ENCODE measurements at places on chromosomes 11 and 22.
A peak's percentile ranks its signal among the peaks of the same experiment; 100 is the strongest.

DNA sequence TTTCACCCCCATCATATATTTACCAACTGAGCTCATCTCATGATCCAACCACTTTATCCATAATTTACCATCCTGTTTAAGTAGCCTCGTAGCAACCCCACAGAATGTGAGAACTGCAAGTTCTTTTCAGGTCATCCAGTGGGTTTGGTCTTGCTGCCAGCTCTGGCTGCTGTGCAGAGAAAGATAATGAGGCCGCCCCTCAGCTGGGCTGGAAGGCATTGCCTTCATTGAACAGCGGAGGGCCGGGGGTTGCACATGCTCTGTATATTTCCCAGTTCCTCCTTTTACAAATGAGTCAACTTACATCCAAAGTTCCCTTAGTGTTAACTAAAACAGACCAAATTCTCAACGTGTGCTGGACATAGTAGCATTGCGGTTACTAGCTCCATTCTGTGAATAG is 96.7 kb downstream of the SYN3 start:
- no peak for ATAC-seq

DNA sequence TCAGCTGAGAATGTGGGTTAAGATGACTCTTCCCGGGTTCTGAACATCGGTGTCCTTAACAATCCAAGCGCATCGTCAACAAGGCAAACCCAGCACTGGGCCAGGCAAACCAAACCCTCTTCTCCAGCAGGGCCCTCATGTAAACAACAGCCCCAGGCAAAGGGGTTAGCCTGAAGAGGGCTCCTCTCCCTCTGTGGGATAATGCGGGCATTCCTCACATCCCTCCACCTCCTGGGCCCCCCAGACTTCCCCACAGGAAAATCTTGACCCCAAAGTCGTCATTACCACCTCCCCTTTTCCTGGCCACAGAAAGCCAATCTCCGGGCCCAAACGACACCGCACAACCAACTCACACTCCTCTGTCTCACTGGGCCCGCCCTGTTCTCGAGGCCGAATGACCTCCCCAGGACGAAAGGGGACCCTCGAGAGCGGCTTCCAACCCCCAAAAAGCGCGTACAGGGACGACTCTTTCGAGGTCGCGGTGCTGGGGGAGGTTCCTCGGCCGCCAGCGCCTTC is 566 bp downstream of the DDB1 start:
- peak; percentile 33 for ATAC-seq

DNA sequence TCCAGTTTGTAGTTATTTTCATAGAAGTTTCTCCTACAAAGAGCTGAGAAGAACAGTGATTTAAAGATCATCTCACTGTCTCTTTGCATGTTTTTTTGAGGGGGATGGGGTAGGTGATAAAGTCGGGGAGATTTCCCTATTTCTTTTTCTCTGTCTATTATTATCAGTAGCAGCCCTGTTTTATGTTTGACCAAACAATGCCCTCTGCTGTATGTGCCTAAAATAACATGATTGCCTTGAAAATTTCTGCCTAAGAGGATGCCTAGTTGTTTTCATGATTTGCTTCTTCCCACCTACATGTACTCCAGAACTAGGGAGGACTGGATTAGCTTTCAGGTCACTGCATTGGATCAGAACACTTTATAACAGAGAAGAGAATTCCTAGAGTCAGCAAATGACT is 1330.2 kb downstream of the LRRC4C start:
- peak; percentile 35 for ATAC-seq

DNA sequence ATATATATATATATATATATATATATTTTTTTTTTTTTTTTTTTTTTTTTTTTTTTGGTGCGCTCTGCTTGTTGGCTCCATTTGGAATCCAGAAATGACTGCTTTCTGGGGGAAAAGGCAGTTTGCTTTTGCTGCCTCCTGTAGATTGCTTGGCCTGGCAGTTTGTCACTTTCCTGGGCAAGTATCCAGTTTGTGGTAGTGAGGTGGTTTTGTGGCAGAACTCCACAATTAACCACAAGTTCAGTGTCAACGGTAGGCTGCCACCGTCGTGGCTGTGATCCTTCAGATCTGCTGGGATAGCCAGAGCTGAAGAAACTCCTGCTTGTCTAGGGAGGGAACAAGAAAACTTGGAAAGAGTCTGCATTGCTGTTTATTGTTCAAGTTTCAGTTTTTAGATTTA is 5.0 kb upstream of the PDE3B start:
- no peak for ATAC-seq

- no peak for ATAC-seq
Observed at GRCh38 chr11:126484266-126484665, 128.8 kb downstream of the ST3GAL4 start.

- no peak for ATAC-seq
Observed at GRCh38 chr22:30187529-30188407, 58.8 kb downstream of the LIF start.

GRCh38 chr22:50522806-50523438 is 2.5 kb downstream of the SCO2 start:
- no peak for ATAC-seq

- no peak for ATAC-seq
Observed at GRCh38 chr11:128302425-128303186, 284.8 kb downstream of the ETS1 start.

DNA sequence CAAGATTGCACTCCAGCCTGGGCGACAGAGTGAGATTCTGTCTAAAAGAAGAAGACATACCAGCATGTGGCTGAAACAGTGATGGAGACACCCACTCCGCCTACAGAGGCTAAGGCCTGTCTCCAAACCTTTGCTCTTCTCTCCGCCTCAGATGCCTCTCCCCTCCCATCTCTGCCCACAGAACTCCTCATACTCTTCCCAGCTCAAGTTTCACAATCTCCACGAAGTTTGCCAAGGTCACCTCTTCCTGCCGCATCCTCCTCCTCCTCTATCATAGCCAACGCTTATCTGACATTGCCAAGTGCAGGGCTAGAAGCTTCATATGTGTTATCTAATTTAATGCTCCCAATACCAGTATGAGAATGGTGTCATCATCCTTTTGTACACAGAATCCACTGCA is 25.9 kb upstream of the FBLN1 start:
- no peak for ATAC-seq

DNA sequence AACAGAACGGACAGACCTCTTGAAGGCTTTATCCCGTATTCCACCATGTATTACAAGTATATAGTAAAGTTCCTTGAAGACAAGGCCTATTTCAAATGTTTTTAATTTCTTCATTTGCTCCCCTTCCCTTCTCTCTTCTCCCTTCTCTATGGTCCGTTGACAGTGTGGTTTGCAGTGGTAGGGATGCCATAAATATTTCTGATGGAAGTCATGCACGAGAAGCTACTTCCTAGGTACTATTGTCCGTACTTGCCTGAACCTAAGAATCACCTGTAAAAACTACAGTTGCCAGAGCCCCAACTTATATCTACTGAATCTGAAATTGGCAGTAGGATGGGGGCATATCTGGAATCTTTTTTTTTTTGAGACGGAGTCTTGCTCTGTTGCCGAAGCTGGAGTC is 2.8 kb downstream of the PISD start:
- ATAC-seq = no peak

- ATAC-seq = peak; percentile 65
Observed at GRCh38 chr11:31969359-31969702, 121.5 kb upstream of the RCN1 start.

DNA sequence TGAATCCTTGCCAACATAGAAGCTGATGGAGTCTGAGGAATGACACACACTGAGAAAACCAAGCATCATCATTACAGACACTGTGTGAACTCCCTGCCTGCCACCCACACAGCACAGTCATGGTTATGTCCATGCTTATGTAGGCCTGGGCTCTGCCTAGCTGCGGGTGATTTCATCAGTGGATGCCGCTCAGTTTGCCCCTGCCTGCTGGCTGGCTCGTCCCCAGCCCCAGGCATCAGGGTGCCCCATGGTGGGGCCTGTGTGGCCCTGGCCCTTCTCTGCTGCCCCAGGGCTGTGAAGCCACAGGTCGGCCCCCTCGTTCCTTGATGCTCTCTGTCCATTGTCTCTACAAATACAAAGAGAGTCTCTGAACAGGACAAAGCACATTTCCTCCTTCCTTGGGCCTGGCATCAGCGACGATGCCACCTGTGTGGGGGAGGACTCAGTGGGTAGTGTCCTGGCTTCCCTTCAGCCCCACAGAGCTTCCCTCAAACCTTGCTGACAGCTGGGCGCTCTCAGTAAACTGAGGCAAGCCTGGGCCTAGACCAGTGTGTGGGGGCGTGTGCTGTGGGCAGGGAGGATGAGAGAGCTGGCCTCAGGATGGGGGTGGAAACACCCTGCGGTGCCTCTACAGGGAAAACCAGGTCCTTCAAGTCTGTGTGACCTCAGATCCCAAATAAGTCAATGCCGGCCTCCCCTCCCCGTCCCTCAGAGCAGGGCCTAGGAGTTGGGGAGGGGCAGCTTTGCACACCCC is 20.0 kb upstream of the TUB start:
- no peak for ATAC-seq

DNA sequence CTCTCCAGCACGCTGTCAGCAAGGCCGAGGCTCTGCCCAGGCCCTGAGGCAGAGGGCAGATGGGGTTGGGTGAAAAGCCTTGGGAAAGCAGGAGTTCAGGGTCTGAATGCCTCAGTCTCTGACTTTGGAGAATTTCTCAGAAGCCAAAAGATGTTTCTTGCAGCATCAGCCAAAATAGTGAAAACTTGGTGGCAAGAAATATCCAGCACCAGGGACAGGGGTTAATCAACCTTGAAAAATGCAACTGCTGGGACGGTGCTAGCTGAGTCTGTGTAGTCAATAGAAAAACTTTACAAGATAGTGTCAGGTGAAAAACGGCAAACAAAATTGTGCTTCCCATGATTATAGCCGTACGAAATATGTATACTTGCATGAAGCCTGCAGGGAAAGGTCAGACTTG is 1.4 kb upstream of the ABCC8 start:
- ATAC-seq = no peak

DNA sequence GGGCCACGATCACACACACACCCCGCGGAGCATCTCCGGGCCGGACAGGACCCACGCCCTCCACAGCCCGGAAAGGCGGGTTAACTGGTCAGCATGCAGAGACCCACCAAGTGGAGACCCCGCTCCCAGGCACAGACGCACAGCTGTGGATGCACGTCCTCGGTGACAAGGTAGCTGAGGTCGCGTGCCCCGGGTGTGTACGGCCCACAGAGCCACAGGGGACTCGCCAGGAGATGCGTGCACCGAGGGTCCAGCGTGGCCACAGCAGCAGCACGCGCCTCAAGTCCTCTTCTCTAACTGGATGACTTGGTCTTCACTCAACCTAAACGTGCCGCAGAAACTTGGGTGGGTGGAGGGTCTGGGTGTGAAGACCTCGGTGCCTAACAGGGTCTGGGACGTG is 5.5 kb downstream of the H19 start:
- no peak for ATAC-seq

- ATAC-seq = peak; percentile 83
Observed at GRCh38 chr11:122069707-122070360, 46.2 kb downstream of the BLID start.

DNA sequence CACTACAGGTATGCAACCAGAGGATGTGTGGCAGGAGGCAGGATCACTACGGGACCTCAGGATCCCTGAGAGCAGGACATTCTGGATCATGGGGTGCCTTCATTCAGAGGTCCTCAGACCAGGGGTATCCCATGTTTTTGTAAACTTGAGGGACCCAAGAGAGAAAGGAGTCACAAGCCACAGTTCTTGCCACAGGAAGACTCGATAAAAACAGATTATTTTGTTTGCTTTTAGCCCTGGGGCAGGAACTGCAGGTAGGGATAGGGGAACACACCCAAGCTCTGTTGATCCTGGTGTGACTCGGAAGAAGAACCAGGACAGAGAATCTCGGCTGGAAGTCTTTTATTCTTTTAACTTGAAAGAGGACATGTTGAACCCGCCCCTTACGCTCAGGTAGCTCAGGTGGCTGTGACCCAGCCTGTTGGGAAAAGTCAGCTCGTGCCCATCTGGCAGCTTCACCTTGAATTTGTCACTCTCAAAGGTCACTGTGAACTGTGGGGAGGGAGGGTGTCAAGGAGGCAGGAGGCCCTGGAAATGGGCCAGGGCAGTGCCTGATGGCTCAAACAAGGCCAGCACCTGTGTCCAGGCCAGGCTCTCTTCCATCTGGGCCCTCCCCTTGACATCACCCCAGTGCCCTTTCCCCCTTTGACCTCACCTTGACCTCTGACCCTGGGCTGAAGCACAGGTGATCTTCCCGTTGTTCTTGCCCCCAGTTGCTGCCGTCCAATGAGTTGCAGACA is 9.8 kb downstream of the LGALS2 start:
- ATAC-seq = no peak

- ATAC-seq = no peak
Observed at GRCh38 chr11:35127619-35128018, 11.4 kb upstream of the CD44 start.

GRCh38 chr11:115930886-115931547 is 426.8 kb upstream of the CADM1 start:
- ATAC-seq = no peak

GRCh38 chr11:63536669-63537292 is at the start of gene PLAAT4:
Gene PLAAT4, plus strand, starts transcription at chr11:63536808. Its CDS starts 61 bp downstream, at chr11:63536869.
- peak; percentile 77 for ATAC-seq

GRCh38 chr22:49303061-49303735 is 524.5 kb downstream of the BRD1 start:
- no peak for ATAC-seq

DNA sequence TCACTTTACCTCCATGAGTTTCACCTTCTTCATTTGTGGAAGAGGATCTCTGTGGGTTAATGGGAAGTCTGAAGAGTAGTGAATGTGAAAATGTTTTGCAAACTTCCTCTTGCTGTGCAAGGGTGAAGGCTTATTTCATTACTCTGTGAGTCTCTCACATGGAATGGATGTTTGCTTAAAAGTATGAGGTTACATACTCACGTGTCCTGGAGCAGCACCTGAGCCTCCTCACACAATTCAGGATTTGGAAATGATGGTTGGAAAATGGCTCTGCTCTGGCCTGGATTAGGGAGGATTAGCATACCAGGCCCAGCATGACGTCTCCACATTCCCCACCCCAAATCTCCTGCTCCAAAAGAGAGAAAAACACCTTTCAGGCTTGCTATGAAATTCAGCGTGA is 4.8 kb downstream of the GRAMD1B start:
- no peak for ATAC-seq

DNA sequence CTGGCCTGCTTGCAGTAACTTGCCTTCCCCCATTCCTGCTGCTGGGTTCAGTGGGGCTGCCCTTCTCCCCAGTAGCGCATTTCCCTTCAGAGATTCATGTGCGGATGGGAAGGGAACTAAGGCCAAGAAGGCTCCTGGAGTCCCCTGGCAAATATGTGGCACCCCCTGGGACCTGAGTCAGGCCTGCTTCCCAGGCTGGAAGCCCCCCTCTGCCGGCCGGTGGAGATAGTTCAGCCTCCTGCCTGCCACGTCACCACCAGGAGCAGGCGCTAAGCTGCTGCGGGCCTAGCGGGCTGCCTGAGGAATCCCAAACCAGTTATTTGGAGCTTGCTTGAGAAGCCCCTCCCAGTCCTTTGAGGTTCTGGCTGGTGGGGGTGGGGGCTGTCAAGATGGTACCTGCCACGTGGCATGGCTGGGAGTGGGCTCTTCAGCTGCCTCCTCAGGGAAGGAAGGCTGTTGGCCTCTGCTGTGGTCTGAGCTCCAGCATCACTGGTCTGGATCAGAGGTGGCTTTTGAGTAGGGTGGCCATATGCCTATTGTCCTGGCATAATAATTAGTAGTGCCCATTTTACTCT is 2.0 kb downstream of the SERPINH1 start:
- ATAC-seq = no peak
